ENCODE measurements at places on chromosomes 6 and 20. TPM values are rescaled to one million over a fixed set of nuclear protein-coding genes. Genes with fewer than 3 reads are reported as not detected.
A peak's percentile ranks its signal among the peaks of the same experiment; 100 is the strongest.

Gene ERVFRD-1
- not detected for total RNA-seq

Gene ADGRB3
- 0.58 TPM for total RNA-seq

Gene DLL1
- total RNA-seq: 13.4 TPM

Gene LATS1
- 33.8 TPM for total RNA-seq

DNA sequence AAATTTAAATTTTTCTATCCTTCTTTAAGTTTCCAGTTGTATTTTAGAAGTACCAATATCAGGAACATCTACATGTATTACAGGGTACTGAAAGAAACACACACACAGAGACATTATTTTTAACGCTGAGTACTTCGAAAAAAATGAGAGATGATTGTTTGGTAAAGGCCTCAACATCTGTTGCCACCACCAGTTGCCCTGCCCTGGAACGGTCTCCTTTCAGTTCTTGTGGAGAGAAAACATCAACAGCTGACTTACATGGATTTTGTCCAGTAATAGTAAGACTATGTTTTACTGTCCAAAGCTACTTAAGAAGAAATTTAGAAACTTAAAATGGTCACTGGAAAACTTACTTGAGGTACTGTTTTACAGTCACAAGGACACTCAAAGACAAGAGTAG is 16.7 kb downstream of the HMGCLL1 start:
- no peaks in the 10 kb centered on the region for H3K36me3 ChIP-seq
- no peak for DNase-seq
- no peak overlapping the region for H3K27ac ChIP-seq
- H3K4me3 ChIP-seq: no peak overlapping the region
- H3K27me3 ChIP-seq: no peaks in the 10 kb centered on the region

DNA sequence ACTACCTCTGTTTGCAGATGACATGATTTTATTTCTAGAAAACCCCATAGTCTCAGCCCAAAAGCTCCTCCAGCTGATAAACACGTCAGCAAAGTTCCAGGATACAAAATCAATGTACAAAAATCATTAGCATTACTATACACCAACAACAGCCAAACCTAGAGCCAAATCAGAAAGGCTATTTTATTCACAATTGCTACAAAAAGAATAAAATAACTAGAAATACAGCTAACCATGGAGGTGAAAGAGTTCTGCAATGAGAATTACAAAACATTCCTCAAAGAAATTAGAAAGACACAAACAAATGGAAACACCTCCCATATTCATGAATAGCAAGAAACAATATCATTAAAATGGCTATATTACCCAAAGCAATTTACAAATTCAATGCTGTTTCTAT is 65.6 kb upstream of the HTR1E start:
- H3K4me3 ChIP-seq: no peak overlapping the region
- no peak overlapping the region for H3K27ac ChIP-seq

- H3K36me3 ChIP-seq: no peaks in the 10 kb centered on the region
- H3K4me3 ChIP-seq: no peak overlapping the region
- H3K27me3 ChIP-seq: no peaks in the 10 kb centered on the region
- no peak overlapping the region for H3K27ac ChIP-seq
- no peaks in the 10 kb centered on the region for H3K4me1 ChIP-seq
- DNase-seq: no peak
These were observed 12.4 kb downstream of the SIRPA start for GRCh38 chr20:1907586-1907985.

DNA sequence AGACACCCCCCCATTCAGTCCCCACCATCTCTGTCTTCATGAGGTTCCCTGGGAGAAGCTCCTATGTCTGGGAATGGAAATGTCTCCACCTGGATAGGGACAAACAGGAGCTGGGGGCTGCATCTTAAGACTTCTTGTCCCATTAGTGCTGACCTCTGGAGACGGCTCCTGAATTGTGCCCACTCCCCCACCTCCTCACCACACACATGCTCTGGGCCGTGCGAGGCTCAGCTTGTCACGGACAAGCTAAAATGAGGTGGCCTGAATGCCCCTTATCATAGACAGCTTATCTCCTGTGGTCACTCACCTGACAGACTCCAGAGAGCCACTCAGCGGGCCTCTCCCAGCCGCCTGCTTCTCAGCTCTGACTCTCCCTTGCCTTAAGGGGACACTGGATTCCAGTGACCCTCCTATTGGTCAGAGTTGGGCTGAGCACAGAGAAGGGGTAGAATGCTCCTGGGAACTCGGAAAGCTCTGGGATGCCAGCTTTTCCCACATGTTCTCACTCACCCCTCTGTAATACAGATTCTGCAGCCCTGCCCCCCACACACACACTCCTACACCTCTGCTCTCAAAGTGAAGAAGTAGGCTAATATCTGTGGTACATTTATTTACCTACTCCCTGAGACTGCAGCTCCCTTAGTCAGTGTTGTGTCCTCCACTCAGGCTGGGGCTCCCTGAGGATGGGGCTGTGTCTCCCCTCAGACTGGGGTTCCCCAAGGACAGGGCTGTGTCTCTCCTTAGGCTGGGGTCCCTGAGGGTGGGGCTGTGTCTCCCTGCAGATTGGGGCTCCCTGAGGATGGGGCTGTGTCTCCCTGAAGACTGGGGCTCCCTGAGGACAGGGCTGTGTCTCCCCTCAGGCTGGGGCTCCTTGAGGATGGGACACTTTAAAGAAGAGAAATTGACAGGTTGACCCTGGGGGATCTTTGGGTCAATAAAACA is 167.5 kb downstream of the VEGFA start:
- peak; percentile 63 for DNase-seq
- H3K27ac ChIP-seq: no peak overlapping the region
- no peaks in the 10 kb centered on the region for H3K36me3 ChIP-seq

- H3K36me3 ChIP-seq: no peaks in the 10 kb centered on the region
- H3K4me1 ChIP-seq: no peaks in the 10 kb centered on the region
- no peaks in the 10 kb centered on the region for H3K27me3 ChIP-seq
- DNase-seq: peak; percentile 32
These were observed 193.1 kb upstream of the SIM1 start for GRCh38 chr6:100657678-100658330.

GRCh38 chr6:1385129-1386037 is 4.0 kb upstream of the FOXF2 start:
- peaks cover 26% of the 10 kb centered on the region for H3K27me3 ChIP-seq
- H3K36me3 ChIP-seq: no peaks in the 10 kb centered on the region
- DNase-seq: no peak
- peak overlapping the region; percentile 72 for H3K27ac ChIP-seq
